ENCODE measurements at places on chromosomes 2 and 18.

DNA sequence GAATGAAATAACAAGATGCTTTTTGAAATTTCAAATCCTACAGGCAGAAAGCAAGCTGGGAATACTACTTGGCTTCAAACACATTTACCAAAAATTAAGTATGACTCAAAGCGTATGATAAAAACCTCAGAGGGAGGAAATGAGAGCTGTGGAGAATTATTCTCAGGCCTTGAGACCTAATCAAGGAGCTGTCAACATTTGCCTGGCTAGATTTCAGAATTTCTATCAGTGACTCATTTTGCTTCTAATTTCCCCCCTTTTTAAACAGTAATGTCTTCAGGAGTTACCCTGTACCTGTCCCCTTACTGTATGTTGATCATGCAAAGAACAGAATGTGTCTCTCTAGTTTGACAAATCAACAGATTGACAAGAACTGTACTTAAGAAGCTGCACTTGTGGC lies 1324.5 kb upstream of the DDX18 start:
- DNase-seq: no peak

DNA sequence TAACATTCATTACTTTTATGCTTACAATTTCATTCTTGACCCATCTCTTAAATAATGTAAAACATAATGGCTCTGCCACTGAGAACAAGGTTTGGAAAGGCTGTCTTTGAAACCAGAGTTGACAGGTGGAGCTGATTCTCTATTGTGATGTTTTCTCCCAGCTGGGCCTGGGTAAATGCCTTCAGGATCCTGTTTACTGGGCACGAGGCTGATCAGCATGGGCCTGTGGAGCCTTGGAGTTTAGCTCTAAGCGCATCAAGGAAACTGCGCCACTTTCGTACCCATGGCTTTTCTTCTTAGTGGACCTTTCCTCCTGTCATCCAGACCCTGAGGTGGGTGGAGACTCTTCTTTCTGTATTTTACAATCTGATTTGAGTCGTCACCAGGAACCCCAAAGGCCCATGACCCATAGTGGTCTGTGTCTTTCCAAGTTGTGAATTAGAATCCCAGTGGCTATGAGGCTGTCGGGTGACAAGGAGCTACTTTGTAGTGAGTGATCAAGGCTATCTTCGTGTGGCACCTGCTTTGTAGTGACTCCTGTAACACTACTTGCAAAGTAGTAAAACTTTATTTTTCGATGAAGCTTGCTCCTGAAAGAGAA lies 123.1 kb downstream of the LPIN1 start:
- no peak for DNase-seq

DNA sequence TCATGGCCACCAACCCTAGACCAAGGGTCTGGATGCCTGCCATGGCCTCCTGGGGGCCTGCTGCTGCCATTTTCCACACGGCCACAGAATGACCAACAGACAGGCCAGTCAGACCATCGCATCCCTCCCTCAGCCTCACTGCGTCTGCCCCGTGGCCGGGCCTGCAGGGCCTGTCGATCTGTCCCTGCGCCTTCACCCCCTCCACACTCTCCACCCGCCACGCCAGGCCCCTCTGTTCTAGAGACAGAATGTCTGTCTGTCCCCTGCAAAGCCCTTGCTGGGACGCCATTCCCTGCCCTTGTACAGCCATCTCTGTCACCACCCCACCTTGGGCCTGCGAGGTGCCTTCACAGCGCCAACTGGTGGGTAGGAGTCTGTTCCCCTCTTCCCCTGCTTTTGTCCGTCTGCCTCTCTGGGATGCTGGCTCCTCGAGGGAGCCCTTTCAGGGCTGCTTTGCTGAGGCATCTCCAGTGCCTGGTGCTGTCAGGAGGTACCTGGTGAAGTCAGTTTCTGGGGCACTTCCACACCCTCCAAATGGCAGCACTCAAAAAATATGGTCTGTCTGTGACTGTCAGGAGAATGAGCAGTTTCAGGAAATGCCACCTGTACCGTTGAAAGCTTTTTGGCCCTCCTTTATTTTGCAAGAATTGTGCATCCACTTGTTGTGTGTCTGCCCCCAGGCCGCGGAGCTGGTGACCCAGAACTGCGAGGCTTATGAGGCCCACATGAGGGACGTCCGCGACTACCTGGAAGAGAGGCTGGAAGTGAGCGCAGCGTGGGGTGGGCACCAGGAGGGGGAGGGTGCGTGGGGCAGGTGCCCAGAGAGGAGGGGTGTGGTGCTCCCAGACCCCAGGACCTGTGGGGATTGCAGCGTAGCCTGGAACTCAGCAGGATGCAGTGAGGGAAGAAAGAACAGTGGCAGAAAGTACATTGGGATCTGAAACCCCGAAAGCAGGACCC lies 6.7 kb upstream of the ESPNL start:
- DNase-seq: no peak

DNA sequence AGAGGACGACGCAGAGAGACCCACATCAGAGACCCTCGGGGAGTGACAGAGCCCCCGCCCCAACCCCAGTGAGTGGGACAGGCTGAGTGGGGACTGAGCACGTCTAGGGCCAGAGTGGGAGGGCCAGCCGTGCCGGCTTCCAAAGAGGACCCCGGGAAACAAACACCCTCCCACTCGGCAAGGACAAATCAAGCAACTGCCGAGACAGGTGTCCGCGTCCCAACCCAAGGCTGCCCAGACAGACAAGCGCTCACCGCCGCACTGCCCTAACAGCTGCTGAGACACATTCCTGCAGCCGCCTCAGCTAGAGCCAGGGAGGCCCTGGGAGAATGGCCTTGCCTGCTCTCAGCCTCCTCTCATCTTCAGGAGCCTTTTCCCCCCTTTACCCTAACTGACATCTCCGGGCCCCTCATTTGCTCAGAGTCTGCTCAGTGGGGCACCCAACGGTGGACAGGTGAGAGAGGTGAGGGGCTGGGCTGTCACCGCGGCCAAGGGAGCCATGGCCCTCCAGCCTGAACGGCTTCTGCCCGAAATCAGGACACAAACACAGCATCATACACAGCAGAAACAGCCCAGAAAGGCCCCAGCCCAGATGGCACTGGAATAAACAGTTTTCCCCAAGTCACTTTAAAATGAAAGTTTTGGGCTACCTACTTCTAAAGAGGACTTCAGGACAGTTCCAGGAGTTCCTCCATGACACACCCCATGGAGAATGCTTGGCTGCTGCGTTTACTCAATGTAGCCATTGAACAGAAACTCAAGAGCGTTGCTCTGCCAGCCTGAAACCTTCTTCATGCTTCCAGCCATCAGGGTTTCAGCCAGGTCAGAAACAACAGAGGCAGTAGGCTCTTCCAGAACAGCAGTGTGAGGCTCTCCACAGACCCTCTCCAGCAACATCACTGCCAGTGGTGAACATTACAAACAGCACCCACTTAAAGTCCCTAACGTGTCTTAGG lies 23.6 kb downstream of the SLC66A2 start:
- no peak for DNase-seq

- DNase-seq: no peak
These were observed 82.3 kb upstream of the FAM98A start for GRCh38 chr2:33681364-33681757.

DNA sequence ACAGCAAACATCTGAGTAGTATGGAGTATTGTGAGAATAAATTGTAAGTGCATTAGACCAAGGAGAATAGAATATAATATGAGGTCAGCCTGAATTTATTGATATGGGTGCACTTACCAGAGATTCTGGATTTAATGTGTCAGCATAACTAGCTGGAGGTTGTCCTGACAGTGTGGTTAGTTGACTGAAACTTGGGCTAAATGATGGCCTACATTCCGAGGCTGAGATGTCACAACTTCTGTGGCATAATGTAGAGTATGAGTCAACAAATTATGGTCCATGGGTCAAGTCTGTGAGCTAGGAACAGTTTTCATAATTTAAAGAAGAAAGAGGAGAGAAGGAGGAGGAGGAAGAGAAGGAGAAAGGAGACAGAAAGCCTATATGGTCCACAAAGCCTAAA lies 127.6 kb downstream of the QPCT start:
- no peak for DNase-seq
